ENCODE measurements at places on chromosomes 3 and 15. TPM values are rescaled to one million over a fixed set of nuclear protein-coding genes. Genes with fewer than 3 reads are reported as not detected.
A peak's percentile ranks its signal among the peaks of the same experiment; 100 is the strongest.

SLC51A gene
- not detected for total RNA-seq

GRCh38 chr3:140388202-140388922, 289.5 kb upstream of the TRIM42 start:
- DNase-seq: no peak

- no peak for DNase-seq
These were observed 1144.5 kb downstream of the TUSC7 start for GRCh38 chr3:117853923-117854668.

ERICH6 gene
- total RNA-seq: not detected

DNA sequence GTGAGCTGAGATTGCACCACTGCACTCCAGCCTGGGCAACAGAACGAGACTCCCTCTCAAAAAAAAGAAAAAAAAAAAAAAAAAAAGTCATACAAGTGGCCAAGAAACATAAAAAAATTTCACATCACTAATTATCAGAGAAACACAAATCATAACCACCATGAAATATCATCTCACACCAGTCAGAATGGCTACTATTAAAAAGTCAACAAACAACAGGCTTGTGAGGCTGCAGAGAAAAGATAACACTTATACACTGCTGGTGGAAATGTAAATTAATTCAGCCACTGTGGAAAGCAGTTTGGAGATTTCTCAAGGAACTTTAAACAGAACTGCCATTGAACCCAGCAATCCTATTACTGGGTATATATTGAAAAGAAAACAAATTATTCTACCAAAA, 291.1 kb upstream of the MCTP2 start:
- no peak for DNase-seq

DNA sequence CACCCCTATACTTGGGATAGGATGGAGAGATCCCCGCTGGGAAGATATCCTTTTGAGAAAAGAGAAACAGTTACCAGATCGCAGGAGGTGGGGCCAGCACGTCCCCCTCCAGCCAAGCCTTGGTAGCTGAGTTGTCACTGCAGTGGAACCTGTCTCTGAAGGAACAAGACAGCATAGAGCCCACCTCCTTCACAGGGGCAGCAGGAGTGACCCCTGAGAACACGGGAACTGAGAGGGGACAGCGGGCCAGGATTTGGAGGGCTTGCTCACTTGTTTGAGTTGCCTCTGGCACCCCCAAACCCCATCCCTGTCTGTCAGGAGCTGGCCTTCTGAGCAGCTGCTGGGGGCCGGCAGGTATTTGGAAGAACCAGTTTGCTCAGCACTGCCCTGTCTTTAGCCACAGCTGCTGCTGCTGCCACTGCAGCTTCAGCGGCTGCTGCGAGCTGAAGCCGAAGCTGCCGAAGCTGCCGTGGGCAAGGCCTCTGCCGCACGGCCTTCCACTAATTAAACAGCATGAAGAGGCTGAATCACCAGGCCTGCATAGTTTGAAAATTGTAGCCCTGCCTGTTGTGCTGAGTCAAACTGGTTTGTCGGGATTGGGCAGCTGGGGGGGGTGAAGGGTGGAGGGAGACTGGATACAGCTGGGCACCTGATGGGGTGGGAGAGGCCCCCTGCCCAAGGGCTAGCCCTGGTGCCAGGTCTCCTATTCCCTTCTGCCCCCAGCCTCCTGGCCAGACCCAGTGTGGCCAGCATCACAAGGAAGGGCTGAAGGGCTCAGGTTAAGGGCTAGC, 4.0 kb downstream of the EPHB3 start:
- DNase-seq: peak; percentile 73

DNA sequence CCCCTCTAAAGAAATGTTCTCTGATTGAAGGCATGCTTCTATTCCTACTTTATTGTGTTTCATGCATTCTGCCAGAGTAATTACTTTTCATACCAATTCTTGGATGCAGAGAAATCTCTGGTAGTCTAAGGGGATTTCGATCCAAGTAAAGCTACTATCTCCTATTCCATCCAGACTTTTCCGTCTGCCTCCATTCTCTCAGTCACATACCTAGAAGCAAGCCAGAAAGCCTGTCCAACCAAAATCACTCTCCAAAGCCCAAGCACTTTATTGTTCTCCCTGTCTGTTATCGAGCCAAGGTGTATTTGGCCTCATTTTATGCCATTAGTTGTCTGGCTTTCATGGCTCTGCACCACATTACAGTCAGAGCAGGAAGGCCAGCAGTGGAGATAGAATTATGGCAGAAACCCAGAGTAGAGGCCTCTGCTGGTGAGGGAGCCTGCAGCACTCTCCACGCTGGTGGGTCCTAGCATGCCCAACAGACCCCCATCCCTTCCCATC, 95.9 kb downstream of the SLC49A4 start:
- no peak for DNase-seq

GRCh38 chr15:87672309-87673288, 583.9 kb downstream of the NTRK3 start:
- DNase-seq: peak; percentile 54

- DNase-seq: peak; percentile 12
These were observed 43.5 kb upstream of the SLC41A3 start for GRCh38 chr3:126127452-126127851.

XCR1 gene
- total RNA-seq: not detected

DNA sequence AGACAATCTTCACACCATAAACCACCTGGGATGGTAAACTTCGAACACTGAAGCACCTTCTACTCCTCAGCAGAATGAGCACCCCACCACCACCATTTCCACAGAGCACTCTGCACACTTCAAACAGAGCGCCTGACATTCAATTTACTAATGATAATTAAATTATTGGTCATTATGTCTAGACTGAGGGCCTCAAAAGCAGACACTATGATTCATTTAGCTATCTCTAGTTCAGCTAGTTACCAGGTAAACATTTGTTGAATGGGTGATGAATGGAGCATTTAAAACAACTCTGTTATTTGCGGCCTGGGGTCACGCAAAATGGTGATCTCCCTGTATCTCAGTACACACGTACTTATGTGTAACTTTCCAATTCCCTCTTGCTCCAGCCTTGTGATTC, 40.9 kb downstream of the ACAP2 start:
- DNase-seq: no peak

DNA sequence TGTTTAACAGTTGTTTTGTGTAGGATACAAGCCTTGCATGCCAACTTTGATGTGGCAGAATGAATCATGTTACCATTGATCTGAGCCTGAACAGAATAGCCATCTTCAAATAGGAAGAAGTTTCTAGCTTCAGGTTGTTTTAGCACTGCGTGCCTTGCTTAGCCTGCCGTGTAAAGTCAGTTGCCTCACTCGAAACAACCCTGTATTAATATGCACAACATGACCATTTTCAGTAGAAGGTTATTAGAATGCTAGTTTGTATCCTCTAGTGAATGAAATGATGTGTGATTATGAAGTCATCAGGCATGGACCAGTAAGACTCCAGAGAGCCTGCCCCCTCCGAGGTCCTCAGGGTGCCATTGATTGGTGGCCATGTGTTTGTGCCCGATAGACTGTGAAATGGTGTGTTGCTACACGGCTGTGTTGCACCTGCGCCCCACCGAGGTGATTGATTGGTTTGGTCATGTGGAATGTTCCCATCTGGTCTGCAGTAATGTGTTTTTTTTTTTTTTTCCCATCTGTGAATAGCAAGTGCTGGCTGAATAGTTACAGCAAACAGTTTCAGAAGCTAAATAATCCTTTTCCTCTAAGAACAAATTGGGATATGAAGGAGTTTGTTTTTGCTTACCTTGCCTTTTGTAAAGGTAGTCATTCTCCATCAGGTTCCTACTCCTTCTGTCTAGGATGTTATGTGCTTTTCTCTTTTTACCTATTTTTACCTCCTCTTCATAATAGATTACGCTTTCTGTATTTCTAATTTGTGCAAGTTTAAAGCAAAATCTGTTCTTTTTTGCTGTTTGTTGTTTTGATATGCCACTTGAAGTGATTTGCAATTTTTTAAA, 214.9 kb downstream of the TCF12 start:
- no peak for DNase-seq

CCR9 gene
- total RNA-seq: not detected

GRCh38 chr3:2938711-2939110, 171.5 kb downstream of the IL5RA start:
- no peak for DNase-seq

- DNase-seq: no peak
These were observed 15.9 kb downstream of the ATG7 start for GRCh38 chr3:11288021-11288491.

DNA sequence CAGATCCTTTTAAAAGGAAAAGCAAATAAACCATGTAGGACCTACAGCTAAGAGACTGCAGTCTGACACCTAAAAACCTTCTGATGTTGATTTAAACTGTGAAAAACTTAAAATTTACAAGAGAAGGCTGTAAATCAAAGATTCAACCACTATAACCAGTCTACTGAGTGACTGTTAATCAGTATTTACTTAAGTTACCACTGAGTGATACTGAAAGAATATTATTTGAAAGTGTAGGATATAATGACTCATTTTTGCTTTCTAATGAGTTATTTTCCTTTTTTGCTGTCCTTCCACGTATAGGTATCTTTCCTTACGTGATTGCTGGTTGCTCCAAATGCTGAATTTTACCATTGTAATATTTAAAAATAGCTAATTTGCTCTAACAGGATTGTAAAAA, 44.6 kb downstream of the RFX7 start:
- DNase-seq: no peak

DNA sequence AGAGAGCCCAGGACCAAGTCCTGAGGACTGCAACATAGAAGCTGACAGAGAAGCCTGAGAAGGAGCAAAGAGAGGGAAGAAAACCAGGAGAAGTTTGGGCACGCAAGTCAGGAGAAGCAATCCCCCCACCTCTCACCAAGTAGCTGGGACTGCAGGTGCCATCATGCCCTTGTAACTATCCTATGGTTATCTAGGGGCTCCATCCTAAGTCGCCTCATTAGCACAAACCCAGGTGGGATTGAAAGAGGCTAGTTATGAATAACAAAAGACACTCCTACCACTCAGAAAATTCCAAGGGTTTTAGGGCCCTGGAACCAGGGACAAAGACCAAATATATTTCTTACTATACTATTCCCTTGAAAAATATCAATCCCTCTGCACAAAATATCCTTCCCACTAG, 53.5 kb downstream of the CCR4 start:
- no peak for DNase-seq

DNA sequence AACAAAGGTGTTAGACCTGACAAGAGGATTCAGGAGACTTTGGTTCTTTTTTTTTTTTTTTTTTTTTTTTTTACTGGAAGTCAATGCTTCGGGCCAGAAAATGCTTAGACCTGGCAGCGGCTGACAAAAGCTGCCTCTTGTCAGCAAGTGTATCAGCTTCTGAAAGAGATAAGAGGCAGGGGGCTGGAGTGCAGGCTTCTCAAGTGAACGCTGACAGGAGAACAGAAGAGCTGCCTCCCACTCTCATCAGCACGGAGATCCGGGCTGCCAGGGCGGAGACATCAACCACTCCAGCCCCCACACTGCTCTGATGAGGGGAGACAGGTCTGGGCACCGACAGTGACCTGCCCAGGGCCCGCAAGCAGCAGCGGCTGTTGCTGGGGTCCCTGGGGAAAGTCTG, 9.4 kb upstream of the SCN5A start:
- no peak for DNase-seq
